ENCODE measurements at places on chromosomes 13 and 19.

DNA sequence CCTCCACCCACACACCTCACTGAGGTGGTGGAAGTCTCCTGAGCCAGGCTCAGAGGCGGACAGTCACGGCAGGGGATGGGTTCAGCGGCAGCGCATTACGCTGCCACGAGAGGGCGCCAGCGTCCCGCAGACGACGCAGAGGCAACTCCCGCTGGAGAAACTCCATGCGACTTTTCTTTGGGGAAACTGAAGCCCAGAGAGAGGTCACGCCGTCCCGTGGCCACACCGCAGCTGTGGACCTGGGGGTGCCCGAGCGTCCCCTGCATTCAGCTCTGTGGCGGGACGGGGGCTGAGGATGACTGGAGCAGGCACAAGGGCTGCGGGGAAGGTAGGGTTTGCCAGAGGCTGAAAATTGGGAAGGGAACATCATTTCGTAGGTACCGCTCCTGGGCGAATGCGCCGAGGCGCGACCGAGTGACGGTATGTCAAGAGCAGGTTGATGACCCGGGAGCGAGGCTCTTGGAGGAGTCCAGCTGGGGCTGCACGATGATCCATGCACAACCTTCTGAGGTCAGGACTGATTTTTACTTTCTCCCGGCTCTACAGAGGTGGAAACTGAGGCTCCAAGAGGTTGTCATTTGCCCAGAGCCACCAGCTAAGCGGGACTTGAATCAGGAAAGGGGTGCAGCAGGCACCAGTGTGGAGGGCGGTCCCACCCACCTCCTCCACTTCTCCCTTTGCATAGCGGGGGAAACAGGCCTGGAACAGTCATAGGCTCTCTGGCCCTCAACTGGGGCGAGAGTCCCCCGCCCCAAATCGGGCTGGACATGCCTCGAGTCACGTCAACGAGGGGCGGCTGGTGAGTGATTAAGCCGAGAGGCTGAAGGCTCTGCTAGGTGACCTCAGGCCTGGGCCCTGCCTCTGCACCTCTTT is 690 bp upstream of the ARRDC2 start:
- DNase-seq: peak; percentile 61

DNA sequence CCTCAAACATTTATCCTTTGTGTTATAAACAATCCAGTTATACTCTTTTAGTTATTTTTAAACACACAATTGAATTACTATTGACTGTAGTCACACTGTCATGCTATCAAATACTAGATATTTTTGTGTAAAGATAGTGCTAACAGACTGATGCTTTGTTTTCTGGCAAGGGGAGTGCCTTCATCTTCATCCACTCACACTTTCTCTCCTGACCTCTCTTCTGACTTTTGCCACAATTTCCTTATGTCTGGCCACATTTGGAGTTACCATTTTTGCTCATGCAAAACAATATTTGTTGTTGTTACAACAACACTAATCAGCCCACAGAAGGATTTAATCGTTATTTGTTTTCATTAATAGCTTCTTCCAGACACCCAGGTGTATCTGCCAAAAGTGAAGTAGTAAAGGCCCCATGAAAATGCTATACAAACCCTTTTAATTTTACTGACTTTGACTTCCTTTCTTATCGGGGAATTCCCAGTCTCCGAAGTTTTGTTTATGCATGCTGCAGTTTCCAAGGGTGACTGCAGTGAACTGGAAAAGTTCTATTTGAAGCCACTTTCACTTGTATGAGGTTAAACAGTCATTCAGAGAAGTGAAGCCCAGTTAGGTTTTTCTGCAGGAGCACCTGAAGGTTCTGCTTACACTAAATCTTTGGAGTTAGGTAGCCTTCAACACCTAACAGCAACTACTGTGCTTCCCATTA is 66.1 kb upstream of the FRY start:
- no peak for DNase-seq

DNA sequence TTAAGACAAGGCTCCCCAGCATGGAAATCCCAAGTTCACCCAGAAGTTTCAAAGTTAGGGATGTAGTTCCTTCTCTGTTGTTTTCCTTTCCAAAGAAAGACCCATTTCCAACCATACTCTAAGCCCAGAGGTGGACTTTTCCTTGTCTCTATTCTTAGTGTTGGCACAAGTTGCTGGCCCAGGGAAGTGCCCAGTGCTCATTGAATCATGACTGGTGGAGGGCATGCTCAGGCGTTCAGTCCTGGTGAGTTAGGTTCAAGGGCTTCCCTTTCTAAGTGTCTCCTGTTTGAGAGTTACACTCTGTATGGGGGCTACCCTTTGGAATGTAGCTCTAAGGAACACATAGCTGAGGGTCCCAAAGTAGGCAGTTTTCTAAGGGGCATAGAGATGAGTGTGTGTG is 389.5 kb downstream of the KCNRG start:
- DNase-seq: no peak

DNA sequence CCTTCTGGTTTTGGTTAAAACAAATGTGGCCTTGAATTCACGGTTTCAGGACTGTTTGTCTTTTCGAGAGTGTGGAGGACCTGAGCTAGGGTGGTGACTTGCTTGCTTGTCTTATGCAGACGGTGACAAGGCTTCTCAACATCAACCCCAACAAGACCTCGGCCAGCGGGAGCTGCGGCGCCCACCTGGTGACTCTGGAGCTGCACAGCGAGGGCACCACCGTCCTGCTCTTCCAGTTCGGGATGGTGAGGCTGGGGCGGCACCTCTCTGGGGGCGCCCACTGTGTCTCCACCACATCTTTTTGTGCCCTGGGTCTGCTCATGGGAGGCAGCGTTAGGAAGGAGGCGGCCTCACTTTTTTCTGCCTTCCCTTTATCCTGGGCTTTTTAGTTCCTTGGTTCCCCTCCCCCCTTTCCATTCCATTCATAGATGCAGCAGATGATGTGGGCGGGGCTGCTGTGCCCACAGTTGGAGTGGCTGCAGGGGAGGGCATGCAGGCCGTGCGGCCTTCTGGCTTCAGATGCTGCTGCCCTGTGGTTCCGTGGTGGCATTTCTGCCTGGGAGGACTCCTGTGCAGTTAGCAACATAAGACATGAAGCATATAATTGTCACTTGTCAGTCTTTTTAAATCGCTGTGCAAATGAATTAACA is 23.3 kb downstream of the LAMP1 start:
- DNase-seq: no peak

GRCh38 chr19:18338541-18338940 is 1.9 kb upstream of the PGPEP1 start:
- DNase-seq: no peak

DNA sequence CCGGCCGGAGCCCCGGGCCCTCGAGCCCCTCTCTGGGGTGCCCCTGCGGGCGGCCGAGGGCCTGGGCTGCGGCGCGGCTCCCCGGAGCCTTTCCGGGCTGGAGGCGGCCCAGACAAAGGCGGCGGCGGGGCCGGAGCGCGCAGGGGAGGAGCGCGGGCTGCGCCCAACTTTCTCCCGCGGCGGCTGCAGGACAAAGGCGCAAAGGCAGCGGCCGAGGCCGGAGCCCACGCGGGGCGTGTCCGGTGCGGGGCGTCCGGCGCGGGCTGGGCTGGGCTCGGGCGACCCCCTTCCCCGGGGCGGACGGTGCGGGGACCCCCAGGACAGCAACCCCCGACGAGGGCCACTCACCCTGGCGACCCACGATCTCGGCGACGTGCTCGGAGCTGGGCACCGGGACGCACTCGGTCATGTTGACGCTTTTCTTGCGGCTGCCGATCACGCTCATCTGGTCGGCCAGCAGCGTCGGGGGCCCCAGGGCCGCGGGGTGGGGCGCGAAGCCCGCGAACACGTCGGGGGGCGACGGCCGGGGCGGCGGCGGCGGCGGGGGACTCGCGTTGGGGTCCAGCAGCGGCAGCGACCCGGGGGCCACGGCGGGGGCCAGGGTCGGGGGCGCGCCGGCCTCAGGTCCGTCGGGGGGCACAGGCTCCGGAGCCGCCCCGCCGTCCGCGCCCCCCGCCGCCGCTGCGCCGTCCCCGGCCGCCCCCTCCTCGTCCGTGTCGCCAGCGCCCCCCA is 843 bp downstream of the MEX3D start:
- DNase-seq: no peak

- no peak for DNase-seq
These were observed 139.8 kb downstream of the SLITRK5 start for GRCh38 chr13:87810920-87811344.

GRCh38 chr13:88866195-88866594 is 1195.0 kb downstream of the SLITRK5 start:
- no peak for DNase-seq

- DNase-seq: no peak
These were observed 53.6 kb downstream of the LMO7 start for GRCh38 chr13:75689686-75690085.
